Left renal pelvis (tissue), 4 donors: ENCODE measurements at places on chromosomes 7 and 10. TPM values are rescaled to one million over a fixed set of nuclear protein-coding genes. Genes with fewer than 3 reads are reported as not detected.

The TFR2 gene
- polyA plus RNA-seq = 3.5 TPM

The CFAP43 gene
- 15.8 TPM for polyA plus RNA-seq

The TSPAN14 gene
- polyA plus RNA-seq = 83.7 TPM

GRCh38 chr7:134104166-134104565 lies 23.0 kb upstream of the LRGUK start:
- DNase-seq = no peak

DNA sequence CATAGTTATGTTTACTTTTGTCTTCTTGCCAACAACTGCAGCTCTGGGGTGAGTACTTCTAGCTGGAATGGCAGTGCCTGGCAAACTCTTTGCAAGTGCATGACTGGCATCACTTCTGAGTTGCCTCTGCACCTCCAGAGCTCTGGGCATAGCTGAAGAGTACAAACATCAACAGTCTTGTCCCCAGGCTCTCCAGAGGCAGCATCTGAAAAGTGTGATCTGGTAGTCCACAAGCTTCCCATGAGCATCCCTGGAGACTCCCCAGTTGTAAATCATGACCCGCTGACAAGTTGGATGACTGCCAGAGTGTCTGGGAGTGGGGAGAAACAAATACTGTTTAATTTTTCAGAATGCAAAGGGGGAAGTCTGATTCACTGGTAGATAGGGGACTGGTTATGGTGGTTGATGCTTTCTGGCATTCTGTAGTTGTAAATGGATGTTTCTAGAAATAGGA lies 138.9 kb upstream of the CDK13 start:
- DNase-seq = peak; percentile 45

GRCh38 chr7:42453931-42454361 lies 216.9 kb upstream of the GLI3 start:
- DNase-seq = peak; percentile 12

DNA sequence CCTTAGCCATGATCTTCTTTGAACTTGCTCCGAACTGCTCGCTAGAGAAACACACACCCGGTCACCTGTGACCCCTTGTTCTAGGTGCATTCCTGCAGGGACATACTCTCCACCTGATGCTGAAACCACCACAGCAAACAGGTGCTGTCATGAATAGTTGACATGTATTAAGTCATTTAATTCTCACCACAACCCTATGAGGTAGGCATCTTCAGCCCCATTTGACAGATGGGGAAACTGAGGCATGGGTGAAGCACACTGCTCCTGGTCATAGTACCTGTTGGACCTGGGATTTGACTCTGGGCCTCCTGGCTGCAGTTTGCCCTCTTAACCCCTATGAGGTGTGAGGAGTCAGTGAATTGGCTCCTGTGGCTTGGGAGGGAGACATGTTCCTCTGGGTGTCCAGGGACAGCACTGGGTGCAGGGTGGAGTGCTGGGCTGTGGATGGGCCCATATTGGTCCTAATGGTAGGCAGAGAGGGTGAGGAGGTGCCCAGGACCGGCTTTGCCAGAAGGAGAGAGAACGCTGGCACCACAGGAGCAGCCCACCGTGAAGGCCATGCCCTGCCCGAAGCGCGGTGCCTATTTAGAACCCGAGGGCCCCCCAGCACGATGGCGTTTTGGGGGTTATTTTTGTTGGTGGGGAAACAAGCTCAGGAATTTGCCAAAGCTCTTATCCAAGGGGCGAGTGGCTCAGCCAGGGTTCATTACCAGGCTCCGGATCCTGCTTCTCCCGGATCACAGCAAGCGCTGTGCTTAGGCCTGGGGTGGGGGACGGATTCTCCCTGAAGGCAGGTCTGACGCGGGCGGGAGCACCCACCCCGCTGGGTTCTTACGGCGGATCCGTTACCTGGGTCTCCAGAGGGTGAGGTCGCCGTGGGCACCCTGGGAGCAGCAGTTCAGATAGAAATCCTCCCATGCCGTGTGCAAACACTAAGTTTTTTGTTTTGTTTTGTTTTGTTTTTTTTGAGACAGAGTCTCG lies 52.3 kb downstream of the GLRX3 start:
- no peak for DNase-seq

GRCh38 chr7:141133646-141134045 lies 59.8 kb downstream of the TMEM178B start:
- no peak for DNase-seq

DNA sequence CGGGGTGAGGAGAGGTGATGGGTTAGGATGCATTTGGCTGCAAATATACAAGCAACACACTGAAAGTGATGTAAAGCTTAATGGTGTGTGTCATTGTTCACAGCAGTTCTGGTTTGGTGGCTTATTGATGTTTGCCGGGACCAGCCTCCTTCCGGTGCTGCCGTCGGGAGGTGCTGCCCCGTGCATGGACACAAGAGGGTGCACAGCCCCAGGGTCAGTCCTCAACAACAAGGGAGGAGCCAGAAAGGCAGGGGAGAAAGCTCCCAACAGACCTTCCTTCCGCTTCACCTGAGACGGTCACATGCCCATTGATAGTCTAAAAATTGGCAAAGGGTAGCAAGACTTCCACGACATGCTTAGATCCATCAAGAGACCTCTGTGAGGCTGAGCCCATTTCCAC lies 9.5 kb downstream of the RNF32 start:
- no peak for DNase-seq

GRCh38 chr10:124378881-124379471 lies 39.7 kb downstream of the OAT start:
- DNase-seq = no peak

DNA sequence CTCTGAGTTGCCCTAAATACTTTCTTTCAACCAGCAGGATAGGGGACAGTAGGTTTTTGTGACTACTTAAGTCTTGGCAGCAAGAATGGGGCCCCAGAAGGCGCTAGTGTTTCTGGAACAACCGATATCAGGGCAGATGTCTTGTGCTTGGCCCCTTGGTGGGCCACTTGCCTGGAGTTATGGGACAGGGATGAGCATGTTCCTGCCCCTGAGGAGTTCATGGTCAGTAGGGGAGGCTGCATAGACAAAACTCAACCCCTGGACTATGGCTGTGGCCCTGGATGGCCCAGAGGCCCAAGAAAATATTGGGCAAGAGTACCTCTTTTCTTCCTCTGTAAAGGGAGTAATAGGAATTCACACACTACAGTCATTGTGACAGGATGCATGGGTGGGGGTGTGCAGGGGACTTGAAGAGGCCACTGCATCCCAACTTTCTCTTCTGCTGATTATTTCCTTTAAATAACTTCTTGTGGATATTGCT lies 57.7 kb upstream of the IGFBP3 start:
- DNase-seq = no peak
